ENCODE measurements at places on chromosomes 12 and 14.

DNA sequence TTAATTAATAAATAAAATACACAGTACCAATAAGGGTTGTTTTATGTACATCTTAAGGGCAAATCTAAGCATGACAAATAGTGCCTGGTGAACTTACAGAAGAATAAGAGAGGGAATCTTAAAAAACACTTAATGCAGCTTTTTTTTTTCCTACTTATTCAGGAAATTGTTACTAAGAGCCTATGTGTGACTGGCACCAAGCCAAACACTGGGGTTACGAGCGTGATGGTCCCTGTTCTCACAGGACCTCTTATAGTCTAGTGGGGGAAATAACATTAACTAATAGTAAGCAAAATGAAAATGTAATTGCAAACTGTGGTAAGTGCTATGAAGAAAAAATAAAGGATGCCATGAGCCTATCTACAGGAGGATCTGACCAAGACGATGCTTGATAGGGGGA, 53.6 kb downstream of the RTN1 start:
- DNase-seq, result no peak

DNA sequence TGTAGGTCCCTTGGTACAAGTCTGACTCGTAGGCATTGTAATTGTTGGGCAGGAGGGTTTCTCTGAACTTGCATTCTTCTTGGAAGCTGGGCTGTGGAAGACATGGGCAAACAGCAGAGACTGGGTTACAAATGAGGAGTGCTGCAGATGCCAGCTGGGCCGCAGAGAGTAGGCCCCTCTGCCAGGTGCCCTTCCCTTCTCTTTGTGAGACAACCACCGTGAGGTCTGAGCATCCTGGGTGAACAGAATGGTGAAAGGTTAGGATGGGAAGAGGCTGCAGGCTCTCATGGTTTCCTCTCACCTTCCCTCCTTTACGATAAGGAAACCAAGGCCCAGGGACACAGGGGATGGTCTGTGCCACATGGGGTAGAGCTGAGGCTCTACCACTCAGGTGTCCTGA, 11.3 kb downstream of the FGF6 start:
- DNase-seq, result no peak

GRCh38 chr14:103198131-103199105, 75.2 kb downstream of the TNFAIP2 start:
- peak; percentile 79 for DNase-seq

DNA sequence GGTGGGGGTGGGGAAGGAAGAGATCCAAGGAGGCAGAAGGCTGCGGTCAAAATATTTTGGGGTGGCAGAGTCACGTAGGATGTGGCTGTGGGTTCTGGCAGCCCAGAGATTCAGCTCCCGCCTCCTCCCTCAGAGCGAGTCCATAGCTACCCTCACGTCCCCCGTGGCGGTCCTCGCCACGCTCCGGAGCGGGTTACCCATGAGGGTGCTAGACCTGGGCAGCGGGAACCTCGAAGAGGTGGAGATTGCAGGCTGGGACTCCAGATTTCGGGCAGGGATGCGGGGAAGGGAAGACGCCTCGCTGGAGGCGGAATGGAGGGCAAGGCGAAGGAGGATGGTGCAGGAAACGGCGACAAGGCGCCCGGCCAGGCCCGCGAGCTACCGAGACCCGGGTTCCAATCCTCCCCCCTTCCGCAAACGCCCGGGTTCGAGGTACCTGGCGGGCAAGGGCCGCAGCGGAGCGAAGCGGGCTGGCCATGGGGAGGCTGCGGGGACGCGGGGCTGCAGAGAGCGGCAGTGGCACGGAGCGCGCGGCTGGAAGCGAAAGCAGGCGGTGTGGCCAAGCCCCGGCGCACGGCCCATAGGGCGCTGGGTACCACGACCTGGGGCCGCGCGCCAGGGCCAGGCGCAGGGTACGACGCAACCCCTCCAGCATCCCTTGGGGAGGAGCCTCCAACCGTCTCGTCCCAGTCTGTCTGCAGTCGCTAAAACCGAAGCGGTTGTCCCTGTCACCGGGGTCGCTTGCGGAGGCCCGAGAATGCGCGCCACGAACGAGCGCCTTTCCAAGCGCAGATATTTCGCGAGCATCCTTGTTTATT, 46.2 kb downstream of the BCAT1 start:
- no peak for DNase-seq

- peak; percentile 12 for DNase-seq
Observed at GRCh38 chr12:69639400-69640016, 28.8 kb upstream of the LRRC10 start.

- no peak for DNase-seq
Observed at GRCh38 chr14:72742838-72743195, 151.1 kb downstream of the DPF3 start.

DNA sequence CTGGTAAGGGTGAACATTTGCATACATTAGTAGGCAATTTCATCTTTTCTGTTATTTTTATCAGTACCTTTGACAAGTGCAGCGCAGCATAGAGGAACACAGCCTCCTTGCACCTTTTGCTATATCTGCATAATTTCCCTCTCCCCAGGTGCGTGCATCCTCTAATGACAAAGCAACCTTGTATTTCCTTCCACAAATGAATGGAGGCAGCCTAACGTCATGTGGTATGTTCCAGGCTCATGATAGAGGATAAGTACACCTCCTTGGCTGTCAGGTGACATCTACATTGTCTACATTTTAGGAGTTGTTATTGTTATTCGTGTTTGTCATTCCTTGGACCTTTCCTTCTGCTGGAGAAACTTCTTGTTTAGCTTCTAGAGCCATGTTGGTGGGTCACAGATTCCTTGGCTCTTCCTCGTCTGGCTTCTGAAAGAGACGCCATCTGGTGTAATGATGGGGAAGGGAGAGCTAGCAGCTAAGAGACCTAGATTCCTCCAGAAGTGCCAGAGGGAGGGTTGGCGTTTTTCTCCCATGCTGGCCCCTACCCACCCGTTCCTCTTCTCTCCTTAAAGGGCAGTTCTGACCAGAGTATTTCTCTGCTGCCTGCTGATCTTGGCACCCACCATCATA, 37.0 kb downstream of the EVL start:
- no peak for DNase-seq

DNA sequence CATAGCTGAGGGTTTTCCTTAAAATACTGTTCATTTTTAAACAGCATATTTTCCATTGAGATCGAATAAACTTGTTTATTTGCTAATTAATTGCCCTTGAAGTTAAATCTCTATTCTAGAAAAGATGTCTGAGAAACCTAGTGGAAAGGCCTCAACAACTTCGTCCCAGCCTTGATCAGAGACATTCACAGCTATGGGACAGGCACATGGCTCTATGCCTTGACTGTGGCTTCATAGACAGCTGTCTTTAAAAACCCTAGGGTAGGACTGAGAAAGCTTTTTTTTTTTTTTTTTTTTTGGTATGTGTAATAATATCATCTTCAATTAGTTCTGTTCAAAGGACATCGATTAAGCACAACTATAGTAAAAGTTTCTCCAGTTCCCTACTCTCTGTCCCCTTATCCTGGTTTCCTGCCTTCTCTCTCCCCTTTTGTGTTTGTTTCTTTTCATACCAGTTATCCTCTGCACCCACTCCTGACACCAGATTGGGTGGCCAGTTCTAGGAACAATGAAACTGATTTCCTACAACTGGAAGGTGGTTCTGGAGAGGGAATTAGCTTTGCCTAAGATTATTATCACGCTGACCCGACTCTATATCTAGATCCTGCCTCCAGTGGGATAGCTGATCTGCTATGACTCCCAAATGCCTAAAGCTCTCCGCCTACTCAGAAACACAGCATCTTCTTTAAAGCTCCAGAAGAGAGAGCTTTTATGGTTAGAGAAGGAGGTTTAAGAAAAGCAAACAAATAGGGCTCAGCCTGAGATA, 20.3 kb downstream of the SOCS2 start:
- no peak for DNase-seq

- no peak for DNase-seq
Observed at GRCh38 chr14:50523271-50524041, 8.9 kb downstream of the MAP4K5 start.

DNA sequence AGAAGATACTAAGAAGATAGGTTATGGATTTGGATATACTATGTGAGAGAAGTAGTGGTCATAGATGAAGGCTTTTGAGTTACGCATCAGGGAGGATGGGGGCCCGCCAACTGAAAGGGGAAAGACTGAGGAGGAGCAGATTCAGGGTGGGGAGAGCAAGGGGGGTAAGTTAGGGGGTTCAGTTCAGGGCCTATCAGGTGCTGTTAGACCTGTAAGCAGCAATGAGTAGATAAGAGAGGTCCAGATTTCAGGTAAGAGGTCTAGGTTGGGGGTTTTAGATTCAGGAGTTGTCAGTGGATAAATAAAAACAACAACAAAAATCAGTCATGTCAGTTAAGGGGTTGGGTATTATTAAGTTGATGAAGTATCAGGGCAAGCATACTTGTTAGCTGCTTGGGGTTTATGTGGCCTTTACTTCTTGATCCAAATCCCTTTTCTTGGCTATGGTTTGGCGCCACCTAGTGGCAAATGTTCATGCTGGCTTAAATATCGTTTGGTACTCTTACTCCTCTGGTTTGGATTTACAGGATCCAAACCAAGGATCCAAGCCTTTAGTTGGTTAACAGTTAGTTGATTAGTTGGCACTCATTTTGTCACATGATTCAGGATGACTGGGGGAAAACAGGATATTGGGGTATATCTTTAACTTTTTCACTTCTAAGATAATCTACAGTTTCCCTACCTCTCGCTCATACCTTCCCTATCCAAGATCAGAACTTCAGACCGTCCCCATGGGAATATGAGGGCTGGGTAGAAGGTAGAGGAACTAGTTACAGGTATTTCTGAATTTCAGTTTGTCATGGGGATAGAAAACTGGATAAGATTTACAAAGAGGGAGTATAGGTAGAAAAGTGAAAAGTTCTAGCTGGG, 65.1 kb downstream of the PCNX1 start:
- peak; percentile 42 for DNase-seq

DNA sequence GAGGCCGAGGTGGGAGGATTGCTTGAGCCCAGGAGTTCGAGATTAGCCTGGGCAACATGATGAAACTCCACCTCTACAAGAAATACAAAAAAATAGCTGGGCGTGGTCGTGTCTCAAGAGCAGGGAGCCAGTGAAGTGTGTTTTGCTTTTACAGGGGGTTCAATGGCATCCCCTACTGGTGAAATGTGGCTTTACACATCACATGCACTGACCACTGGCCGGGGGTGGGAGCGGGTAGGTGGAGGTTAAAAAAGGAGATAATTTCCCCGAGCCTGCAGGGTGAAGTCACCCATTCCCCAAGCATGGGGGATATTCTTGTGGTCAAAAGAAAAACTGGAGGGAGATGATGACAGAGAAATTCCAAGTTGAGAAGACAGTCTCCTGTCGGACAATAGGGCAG, 63.6 kb upstream of the PWP1 start:
- DNase-seq, result no peak

DNA sequence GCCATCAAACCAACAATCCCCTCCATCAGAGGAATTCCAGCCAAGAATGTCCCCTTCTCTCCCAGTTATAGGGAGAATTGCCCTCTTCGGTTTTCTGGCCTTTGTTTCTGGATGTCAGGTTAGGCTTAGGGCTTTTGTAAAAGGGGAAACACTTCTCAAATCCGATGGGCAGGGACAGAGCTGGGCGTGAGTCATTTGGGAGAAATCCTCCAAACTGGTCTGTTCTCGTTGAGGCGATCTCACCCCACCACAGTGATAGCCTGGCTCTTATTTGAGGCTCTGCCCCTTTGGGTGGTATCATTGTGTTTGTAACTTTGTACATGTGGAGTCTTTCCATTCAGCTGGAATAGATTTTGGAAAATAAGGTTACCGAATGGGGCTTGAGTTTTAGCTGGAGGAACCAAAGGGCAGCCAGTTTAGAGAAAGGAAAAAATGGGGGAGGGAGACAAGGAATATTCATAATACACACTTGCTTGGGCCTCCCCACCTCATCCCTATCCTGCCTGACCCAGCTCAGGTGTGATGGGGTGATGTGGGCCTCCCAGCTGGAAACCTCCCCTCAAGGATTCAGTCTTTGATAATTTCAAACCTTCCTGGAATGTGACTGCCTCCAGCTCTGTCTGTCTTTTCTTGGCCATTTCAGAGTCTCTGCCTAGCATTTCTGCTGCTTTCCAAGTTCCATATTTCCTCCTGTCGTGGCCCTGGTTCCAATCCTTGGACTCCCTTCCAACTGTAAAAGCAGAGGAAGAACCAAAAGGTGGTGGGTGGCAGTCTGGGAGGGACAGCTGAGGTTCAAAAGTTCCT, 7.5 kb downstream of the HOXC4 start:
- DNase-seq, result no peak

DNA sequence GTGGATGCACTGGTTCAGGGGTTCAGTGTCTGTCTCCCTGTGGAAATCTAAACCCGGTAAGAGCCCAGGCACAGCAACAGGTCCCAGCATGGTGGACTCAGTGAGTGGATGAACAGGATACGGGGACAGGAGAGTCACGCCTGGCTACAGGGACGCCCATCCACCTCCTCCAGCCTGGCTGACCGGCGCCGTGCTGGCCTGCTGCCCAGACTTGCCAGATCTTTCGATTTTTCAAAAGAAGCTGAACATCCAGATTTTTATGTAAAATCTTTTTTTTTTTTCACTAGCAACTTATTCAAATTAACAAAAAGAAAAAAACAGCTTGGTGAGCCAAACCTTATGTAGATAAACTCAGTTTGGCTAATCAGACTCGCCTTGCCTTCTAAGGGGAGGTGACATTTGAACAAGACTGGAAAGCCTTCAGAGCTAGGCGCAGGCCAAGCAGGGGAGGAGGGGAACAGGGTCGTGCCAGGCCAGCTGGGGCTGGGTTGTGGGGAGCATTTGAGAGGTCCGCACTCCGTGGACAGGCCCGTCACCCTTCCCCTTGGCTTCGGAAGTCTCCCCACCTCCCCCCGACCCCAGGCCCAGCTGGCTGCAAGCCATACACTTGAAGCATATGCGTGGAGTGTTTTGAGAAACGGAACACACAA, 87.8 kb upstream of the NCOR2 start:
- no peak for DNase-seq

- peak; percentile 10 for DNase-seq
Observed at GRCh38 chr12:100295764-100296555, 29.0 kb downstream of the SCYL2 start.

- DNase-seq, result no peak
Observed at GRCh38 chr12:79925492-79925891, 9.4 kb downstream of the PPP1R12A start.

GRCh38 chr14:31357279-31357678, 63.1 kb downstream of the HEATR5A start:
- no peak for DNase-seq

GRCh38 chr12:55965941-55966407, at the start of gene PMEL:
TSS of gene PMEL (minus strand) at chr12:55966042. CDS start at chr12:55966011, 31 bp downstream.
- DNase-seq, result no peak

GRCh38 chr12:42343721-42344120, 17.8 kb downstream of the PPHLN1 start:
- DNase-seq, result no peak

GRCh38 chr12:49059299-49060171, 1.1 kb downstream of the KMT2D start:
- no peak for DNase-seq

- no peak for DNase-seq
Observed at GRCh38 chr14:94097091-94097490, 13.4 kb upstream of the IFI27 start.

DNA sequence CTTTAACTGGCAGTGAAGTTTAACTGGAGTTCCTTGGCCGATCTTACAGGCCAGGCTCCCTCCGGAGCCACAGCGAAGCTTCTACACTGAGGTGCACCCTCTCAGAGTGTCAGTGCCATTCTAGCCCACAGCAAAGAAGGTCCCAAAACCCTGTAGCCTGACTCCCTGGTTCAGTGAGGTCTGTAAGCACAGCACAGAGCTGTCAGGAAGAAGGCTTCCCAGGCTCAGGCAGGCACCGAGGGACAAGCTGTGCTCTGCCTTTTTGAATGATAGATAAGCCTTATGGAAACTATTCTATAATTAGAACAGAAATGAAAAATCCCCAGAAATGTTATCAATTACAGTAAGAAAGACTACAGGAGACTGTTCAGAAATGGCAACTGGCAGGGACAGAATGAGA, 40.2 kb downstream of the MOK start:
- DNase-seq, result no peak

All from GM04503 (cell line).